NCI-H510A treated with DMSO at 0.1 percent for 48 hours (cell line): ENCODE measurements at places on chromosomes 5 and 9.

DNA sequence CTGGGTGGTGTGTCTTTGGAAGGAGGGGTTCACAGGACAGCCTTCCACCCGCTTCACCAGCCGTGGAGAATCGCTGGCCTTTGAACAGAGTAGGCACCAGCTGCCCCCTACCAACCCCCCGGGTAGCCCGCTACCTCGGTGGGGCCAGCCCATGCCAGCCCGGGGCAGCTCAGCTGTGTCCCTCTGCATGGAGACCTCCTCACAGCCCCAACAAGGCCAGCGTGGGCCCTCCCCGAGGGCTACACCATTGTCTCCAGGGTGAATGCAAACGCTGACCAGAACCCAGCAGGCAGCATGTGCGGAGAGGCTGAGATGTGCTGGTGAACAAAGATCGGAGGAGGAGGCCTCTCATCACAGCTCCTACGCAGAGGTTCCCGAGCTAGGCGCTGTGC is 51.9 kb downstream of the LMX1B start:
- no peak for DNase-seq

DNA sequence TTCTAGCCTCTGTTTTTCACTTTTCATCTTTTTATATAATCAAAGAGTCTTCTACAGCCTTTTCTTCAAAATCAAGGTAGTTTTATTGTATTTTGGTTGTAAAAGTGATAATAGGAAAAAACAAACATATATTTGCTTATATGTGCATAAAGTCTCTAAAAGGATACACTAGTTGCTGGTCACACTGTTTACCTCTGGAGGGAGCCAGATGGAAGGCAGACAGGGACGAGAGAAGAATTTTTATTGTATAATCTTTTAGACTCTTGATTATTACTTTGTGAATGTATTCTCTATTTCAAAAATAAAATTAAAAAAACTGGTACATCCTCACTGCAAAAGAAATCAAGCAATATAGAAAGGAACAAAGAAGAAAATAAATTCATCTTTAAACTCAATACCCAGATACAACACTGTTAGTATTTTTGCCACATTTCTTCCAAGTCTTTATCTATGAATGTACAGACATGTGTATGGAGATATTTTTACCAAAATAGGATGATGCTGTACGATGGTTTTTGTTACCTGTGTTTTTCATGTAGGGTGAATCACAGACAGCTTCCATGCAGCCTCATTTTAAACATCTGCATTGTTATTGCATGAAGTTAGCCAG is 6.1 kb upstream of the RNF183 start:
- peak; percentile 71 for DNase-seq

DNA sequence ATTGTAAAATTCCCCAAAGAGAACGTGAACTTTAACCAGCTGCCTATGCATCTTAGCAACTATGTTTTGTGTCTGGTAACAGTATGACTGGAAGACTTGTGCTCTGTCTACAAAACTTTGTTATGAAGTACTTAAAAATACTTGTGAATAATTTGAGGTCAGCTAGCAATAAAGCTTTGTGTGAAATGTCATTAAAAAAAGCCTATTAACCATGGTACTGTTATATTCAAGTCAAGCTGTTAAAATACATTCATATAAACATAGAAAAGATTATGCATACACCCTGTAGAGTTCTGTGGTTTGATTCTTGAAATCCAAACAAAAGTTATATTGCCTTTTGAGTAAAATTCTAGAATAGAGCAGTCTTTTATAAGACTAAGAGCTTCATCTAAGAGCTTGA is 60.1 kb downstream of the VCAN start:
- no peak for DNase-seq

DNA sequence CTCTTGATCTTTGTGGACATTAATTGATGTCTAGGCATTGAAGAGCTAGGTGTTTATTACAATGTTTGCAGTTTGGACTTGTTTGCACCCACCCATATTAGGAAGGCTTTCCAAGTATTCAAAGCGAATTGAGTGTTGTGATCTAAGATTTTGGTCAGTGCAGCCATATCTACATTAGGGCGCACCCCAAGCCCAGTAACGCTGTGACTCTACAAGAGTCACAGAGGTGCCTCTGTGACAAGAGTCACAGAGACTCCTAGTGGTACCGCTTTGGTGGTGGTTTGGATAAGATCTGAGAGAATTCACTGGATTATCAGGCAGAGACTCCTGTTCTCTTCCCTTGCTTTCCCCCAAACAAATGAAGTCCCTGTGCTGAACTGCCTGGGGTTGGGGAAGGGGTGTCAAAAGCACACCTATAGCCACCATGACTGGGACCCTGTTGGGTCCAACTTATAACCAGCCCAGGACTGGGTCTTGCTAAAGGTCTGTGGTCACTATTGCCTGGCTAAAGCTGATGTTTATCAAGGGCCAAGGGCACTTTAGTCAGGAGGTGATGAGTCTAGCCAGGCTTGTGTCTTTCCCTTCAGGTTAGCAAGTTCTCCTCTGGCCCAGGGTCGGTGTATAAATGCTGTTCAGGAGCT is 114.1 kb upstream of the RIOK2 start:
- DNase-seq: peak; percentile 0

GRCh38 chr5:172421020-172421419 is 33.3 kb downstream of the SH3PXD2B start:
- no peak for DNase-seq

DNA sequence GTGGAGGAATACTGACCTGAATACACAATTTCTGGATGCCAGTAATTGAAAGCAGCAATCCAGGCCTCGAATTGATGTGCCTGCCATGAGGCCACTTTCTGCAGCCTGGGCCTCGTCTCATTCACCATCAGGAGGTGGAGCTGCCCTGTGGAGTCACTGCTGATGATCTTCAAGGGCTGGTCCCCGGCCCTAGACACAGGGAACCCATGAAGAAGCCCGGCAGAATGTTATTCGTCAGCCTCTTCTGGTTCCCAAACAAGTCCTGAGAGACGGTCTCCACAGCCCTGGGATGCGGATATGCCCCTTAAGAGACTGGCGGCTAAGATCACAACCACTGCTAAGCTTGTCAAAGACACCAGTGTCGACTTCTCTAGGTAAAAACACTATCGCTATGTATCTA is 4.5 kb downstream of the DPH7 start:
- DNase-seq: no peak

DNA sequence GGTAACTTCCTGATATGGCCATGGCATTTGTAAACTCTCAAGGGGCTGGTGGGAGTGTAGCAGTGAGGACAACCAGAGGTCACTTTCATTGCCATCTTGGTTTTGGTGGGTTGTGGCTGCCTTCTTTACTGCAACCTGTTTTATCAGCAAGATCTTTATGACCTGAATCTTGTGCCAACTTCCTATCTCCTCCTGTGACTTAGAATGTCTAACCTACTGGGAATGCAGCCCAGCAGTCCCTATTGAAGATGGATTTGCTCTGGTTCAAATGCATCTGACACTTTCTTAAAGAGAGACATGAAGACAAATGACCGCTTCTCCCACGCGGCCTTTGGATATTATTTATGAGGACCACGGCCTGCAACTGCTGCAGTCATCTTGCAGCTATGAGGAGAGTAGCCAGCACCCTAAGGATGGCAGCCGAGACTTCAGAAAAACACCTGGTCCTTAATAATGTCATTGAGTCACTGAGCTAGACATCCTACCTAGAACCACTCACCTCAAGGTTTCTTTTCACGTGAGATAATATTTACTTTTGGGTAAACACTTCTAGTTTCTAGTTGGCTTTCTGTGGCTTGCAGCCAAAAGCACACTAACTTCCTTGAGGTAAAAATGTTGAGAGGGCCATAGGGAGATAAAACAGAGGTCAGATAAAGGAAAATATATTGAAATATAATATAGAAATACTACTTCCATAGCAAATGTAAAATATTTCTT is 28.2 kb downstream of the CETN3 start:
- no peak for DNase-seq

DNA sequence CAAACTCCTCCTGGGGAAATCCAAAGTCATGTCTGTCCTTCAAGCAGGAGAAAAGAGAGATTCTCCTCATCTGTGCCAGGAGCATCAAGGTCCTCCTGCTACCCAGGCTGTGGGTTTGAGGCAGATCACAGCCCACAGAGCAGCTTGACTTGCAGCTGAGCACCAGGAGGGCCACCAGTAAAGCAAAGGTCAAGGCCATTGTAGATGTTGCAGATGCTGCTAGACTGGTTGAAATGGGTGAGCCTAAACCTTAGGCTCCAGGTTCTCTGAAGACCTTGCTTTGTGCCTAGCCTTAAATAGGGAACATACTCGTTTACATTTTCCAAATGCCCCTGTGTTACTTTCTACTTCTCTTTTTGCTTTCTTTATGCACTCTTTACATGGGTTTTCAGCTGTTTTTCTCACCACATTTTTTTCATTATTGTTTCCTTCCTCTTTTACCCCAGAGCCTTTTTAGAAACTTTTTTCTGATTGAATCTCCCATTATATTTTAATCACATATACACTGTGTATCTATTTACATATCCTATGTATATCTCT is at the start of gene IFNA2:
IFNA2 (minus strand) TSS at position 268 of the 540 bp plus-strand sequence; CDS start at position 199, 69 bp downstream.
- DNase-seq: no peak

DNA sequence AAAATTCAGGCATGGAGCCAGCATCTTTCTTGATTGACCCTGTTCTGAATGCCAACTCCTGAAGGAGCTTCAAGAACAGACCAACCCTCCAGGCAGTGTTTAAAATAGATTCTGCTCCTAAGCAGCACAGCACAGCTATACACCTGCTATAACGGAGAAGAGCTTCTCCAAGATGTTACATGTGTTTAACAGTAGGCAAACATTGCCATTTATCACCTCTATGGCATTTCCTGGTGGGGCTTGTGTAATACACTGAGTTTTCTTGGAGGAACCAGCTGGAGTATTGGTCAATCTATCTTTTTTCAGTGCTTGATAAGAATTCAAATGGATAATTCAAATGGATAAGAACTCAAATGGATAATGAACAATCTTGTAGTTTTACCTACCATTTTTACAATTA is 615.1 kb downstream of the CDH12 start:
- no peak for DNase-seq

- no peak for DNase-seq
Measured at GRCh38 chr5:132787076-132787475, 10.0 kb upstream of the SEPTIN8 start.

DNA sequence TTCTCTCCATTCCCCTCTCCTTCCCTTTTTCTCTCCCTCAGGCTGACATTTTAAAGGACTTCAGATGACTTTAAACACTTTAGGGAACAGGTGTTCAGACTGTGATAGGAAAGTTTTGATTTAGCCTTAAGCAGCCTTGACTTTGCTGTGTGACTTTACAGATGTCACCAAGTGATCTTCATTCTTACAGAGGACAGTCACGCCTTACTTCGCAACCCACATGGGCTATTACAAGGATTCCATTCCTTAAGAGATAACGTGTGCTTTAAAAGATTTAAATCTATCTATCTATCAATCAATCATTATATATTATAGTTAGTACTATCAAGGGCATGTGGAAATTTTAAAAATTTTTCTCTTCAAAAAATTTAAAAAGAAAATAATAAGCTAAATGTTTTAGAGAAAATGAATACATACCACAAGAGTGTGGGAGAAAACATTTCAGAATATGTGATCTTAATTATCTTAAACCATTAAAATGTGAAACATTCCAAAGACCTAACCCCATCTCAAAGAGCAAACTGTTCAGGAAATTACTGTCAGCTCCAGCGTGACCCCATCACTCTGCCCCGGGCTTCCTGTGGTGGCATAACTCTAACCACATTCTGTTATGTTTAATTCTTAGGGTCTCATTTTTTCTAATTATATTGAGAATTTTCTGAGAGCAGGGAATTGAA is 530.5 kb downstream of the SEMA5A start:
- DNase-seq: no peak

DNA sequence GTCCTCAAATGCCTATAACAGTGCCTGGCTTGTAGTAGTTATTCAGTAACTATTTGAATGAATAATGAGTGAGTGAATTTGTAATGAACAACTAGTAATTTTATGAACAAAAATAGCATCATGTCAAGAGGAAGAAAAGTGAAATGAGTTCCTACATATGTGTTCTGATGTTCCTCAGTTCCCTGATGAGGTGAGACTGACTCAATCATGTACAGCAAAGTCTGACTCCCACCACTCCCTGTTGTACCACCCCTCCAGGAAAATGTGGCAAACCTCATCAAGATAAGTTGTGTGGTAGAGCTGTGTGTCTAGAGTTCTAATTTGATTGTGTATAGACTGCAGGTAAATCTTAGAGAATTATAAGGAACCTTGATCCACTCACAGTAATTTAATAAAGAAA is 201.6 kb downstream of the GOLPH3 start:
- no peak for DNase-seq

GRCh38 chr9:31996331-31996730 is 388.1 kb upstream of the ACO1 start:
- peak; percentile 0 for DNase-seq

GRCh38 chr5:53424686-53425615 is 55.5 kb upstream of the FST start:
- no peak for DNase-seq

GRCh38 chr5:16812911-16813310 is 123.2 kb downstream of the MYO10 start:
- DNase-seq: peak; percentile 35

DNA sequence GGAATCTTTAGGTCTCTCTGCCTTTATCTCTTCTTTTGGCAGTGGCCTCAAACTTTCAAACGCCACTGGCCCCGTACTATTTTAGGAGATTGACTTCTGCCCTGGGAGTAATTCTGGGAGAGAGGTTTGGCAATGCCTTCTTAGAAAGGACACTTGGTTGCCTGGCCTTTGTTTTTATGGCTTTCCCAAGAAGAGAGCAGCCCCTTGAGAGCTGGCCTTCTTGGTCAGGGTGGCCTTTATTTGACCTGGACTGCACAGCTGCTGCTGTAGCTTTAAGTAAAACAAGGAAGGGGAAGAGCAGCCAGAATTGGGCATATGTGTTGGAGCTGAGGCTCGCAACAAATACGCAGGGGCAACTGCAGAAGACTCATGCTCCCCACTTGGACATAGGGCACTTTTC is 60.8 kb downstream of the PTPN3 start:
- DNase-seq: no peak

DNA sequence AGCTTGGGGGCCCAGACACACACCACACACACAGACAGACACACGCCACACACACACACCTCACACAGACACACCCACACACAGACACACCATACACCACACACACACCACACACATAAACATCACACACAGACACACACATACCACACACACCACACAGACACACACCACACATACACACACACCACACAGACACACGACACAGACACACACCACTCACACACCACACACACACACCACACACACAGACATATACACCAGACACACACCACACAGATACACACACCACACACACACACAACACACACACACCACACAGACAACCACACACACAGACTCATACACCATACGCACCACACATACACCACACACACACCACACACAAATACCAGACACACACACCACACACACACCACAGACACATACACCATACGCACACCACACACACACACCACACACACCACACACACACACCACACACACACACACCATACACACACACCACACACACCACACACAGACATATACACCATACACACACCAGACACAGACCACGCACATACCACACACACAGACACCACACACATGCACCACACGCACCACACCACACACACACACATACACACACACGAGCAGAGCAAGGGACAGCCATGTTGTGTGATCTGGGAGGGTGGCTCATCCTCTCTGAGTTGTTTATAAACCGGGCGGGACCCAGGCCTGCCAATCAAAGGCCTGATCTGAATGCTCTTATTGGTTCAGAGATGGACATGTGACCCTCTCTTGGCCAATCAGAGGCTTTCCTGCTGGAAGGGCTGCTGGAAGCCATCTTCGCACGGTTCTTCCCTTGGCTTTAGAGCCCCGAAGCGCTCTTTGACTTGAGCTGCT is 148.3 kb downstream of the GAPVD1 start:
- peak; percentile 89 for DNase-seq
